Skin of body (tissue), 3 donors: ENCODE measurements at places on chromosomes 6 and 20.

DNA sequence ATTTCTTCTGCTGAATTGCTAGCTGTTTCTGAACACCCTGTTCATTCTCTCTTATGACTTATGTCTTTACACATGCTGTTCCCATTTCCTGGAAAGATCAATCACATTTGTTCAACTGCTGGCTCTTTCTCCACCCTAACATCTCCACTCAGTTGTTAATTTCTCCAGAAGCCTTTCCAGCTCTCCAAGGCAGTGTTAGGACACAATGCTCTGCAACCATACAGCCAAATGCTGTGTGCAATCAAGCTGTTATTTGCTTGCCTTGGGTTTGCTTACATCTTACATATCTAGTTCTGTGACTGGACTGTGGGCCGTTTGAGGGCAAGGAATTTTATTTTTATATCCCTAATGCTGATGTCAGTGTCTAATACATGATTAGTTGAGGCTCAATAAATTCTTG lies 24.2 kb upstream of the CITED2 start:
- peak; percentile 29 for DNase-seq

- no peak for DNase-seq
Measured at GRCh38 chr6:11772109-11772825, 6.3 kb downstream of the ADTRP start.

GRCh38 chr20:23049201-23050075 lies at the start of gene THBD:
Gene THBD, minus strand, starts transcription at chr20:23049672. Its CDS starts 168 bp downstream, at chr20:23049504.
- DNase-seq, result peak; percentile 33

GRCh38 chr6:160273196-160273595 lies 14.6 kb upstream of the SLC22A2 start:
- no peak for DNase-seq

GRCh38 chr20:21376626-21377025 lies 20.7 kb downstream of the NKX2-4 start:
- no peak for DNase-seq

- DNase-seq, result peak; percentile 92
Measured at GRCh38 chr6:156953479-156954146, 176.4 kb downstream of the ARID1B start.

DNA sequence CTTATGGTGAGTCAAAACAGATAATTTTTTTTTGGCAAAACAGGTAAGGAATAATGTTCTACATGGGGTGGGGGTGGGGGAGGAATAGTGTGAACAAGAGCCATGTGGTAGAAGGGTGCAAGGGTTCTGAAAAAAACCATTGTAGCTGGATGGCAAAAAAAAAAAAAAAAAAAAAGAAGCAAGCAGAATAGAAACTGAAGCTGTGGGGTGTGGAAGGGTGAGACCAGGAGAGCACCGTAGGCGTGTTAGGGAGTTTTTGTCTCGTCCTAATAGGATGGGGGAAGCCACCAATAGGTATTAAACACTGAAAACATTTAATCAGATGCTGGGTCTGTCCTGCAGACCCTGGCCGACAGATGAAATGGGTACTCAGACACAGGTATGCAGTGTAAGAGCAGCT lies 110.1 kb downstream of the ADTRP start:
- no peak for DNase-seq

- DNase-seq, result no peak
Measured at GRCh38 chr20:5482791-5483190, 166.0 kb upstream of the PROKR2 start.

- DNase-seq, result no peak
Measured at GRCh38 chr6:132959639-132960326, 145.4 kb downstream of the RPS12 start.

DNA sequence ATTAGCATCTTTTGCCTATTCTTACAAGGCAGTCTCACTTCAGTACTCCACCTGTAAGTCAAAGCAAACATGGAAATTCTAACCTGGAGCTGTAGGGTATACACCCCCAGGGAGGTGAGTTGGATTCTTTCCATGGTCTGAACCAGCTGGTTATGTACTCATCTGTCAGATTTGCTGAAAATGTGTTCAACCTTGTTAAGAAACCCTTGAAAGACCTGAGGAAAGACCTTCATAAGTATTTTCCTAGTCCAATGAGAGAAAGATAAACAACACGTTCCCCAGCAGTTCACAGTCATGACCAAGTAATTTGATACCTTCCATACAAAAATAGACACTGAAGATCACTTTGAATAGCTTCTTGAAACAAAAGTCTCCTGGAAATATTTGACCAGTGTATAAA lies 42.5 kb downstream of the ID4 start:
- no peak for DNase-seq

GRCh38 chr6:144158133-144158532 lies 7.8 kb downstream of the STX11 start:
- DNase-seq, result peak; percentile 54

- DNase-seq, result no peak
Measured at GRCh38 chr6:6907286-6907685, 200.5 kb upstream of the RREB1 start.

DNA sequence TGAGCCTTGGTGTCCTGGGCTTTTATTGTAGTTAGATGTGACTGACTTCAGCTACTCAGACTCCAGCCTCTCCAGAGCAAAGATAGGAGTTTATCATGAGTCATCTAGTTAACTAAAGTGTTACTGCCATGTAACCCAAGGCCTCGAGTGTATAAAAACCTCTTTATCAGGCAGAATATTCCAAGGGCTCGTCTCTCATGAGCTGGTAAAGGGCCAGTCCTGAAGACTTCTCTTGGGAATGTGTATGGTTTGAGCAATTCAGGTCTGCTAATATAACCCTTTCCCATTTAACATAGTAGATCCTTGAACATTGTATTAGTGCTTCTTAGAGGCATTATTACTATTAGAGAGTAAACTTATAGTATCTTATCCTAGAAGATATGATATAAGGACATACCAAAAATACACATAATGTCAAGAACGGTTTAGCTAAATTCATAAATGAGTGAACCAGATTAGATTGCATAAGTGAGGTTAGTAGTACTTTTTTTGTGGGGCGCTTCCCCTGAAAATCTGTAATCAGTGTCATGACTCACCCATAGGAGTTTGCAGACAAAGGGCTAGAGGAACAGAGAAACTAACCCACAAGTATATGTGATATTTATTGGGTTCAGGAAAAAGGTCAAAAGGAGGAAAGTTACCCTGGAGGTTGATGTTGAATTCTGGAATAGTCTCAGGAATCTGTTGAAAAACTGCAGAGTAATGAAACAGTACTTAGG lies 16.0 kb downstream of the DSE start:
- DNase-seq, result no peak
